Esophagus muscularis mucosa (tissue), 4 donors: ENCODE measurements at places on chromosomes 3 and 15. TPM values are rescaled to one million over a fixed set of nuclear protein-coding genes. Genes with fewer than 3 reads are reported as not detected.

- no peak overlapping the region for H3K27ac ChIP-seq
- H3K4me3 ChIP-seq: no peak overlapping the region
- DNase-seq: no peak
- peaks cover 70% of the 10 kb centered on the region for H3K4me1 ChIP-seq
- no peaks in the 10 kb centered on the region for H3K36me3 ChIP-seq
These were observed 49.0 kb downstream of the MEF2A start for GRCh38 chr15:99614749-99615288.

MEIS2 gene
- 53.8 TPM for total RNA-seq

GPR149 gene
- not detected for total RNA-seq

DNA sequence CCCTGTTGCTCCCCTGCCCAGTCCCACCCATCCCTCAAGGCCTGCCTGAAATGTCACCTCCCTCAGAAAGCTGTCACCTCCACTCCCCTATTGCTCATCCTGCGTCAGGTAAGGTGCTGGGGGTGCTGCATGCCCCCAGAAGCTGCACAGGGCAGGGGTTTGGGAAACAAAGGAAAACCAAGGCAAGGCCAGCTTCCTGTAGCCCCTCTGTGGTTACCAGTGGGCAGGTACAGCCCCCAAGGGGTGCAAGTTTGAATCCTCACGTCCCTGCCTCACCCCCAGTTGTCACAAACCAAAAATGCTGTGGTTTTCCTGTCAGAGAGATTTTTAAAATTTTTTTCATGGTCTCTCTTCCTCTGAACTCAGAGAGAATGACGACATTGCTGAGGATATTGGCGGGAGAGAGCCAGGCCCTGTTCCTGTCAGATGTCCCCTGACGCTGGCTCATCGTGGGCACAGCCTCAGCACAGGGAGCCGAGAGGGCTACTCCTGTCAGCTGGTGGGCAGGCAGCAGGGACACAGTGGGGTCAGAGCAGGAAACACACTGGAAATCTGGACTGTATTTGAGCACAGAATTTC, 27.0 kb downstream of the PSTPIP1 start:
- H3K4me1 ChIP-seq: no peaks in the 10 kb centered on the region
- DNase-seq: no peak

ALDH1A2 gene
- 18.5 TPM for total RNA-seq

IL20RB gene
- total RNA-seq: 0.75 TPM

DCLK3 gene
- 0.33 TPM for total RNA-seq

- no peaks in the 10 kb centered on the region for H3K4me1 ChIP-seq
- H3K4me3 ChIP-seq: no peak overlapping the region
- H3K27ac ChIP-seq: no peak overlapping the region
- DNase-seq: no peak
These were observed 459.2 kb upstream of the ALCAM start for GRCh38 chr3:104907507-104907906.

DNA sequence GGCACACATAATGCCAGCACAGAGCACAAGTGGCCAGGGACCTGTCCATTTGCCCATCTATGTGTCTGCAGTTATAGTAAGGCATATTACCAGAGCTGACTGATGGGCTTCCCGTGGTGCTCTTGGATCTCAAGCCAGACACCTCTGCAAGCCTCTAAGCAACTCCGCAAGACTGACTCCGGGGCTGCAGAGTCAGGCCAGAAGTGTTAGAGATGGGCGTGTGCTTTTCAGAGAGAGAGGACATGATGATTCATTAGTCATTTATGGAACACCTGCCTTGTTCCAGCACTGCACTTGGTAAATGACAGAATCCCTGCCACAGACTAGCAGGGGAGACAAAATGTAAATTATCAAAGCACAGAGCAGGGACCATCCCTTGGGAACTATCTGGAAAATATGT, 559.0 kb downstream of the PDCD6IP start:
- H3K27ac ChIP-seq: no peak overlapping the region
- H3K36me3 ChIP-seq: no peaks in the 10 kb centered on the region
- no peaks in the 10 kb centered on the region for H3K4me1 ChIP-seq

- H3K27ac ChIP-seq: no peak overlapping the region
- H3K4me1 ChIP-seq: peaks cover 16% of the 10 kb centered on the region
- peaks cover 19% of the 10 kb centered on the region for H3K27me3 ChIP-seq
- no peaks in the 10 kb centered on the region for H3K36me3 ChIP-seq
- no peak for DNase-seq
These were observed 146.4 kb downstream of the TJP1 start for GRCh38 chr15:29675791-29676301.

DNA sequence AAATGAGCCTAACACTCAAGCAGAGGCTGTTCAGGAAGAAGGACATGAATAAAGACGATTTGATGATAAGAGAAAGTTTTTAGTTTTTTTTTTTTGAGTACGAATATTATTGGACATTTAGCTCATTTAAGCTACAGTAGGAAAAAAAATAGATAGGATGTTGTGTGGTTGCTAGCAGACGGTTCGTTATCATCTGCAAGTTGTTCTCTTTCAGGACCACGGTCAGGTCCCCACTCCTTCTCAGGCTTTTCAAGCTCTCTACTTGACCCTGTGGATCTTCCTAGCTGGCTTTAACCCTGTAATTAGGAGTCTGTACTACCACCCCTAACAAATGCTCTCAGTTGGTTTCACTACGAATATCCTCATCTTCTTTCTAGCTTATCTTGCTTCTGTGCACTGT, 1.1 kb downstream of the KCNH8 start:
- no peak for DNase-seq
- no peak overlapping the region for H3K27ac ChIP-seq
- H3K4me3 ChIP-seq: no peak overlapping the region
- no peaks in the 10 kb centered on the region for H3K36me3 ChIP-seq

SLC51B gene
- not detected for total RNA-seq
